Activated CD4-positive, alpha-beta T cell treated with anti-CD3 and anti-CD28 coated beads, Interleukin-2, amount 50 U/mL, for 16 hours (primary cell): ENCODE measurements at places on chromosomes 3 and 15.

- no peak for DNase-seq
Measured at GRCh38 chr15:78934655-78935023, 10.2 kb downstream of the CTSH start.

GRCh38 chr3:115687721-115688120 is 64.4 kb downstream of the GAP43 start:
- no peak for DNase-seq

- no peak for DNase-seq
Measured at GRCh38 chr3:18307529-18307928, 117.6 kb downstream of the SATB1 start.

GRCh38 chr15:94414916-94415315 is 183.6 kb downstream of the MCTP2 start:
- DNase-seq = no peak

- no peak for DNase-seq
Measured at GRCh38 chr3:150373234-150373875, 34.7 kb upstream of the TSC22D2 start.

DNA sequence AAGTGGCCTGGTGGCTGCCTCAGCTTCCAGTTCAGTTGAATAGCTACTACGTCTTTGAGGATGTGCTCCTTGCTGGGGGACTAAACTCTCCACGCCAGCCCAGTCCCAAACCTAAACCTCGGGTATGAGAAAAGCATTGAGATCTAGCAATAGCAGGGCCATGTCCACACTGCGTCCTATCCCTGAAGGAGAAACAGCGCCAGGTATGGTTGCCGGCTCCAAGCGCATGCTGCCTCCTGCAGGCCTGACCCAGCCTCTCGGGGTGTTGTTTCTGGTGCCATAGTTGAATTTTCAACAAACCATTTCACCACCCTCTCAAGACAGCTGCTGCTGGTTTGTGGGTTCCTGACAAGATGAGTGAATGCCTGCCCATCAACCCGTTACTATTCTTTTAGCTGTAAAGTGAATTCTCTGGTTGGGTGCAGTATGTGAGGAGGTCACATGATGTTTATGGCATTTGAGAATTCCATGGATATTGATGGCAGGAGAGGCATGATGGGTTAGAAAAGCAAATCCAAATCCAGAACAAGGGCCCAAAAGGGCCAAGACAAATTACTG is 13.0 kb upstream of the SLC28A1 start:
- no peak for DNase-seq

GRCh38 chr3:122975163-122975923 is 52.2 kb downstream of the SEMA5B start:
- DNase-seq = peak; percentile 81

DNA sequence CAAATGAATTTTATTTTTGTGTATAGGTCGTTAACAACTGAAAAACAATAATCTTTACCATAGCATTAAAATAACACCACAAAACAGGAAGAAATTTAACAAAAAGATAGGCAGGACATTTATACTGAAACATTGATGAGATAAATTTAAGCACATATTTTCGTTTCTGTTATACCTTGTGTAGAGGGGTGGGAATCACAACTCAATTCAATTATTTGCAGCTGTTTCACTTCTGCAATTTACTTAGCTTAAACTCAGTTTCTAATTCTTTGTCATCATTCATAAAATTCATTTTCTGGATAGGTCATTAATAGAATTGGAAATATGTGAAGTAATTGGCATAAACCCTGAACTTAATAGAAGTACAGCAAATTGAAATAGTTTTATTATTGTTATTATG is 42.3 kb downstream of the TP63 start:
- DNase-seq = no peak

GRCh38 chr15:41923401-41923997 is 29.6 kb upstream of the SPTBN5 start:
- DNase-seq = no peak

DNA sequence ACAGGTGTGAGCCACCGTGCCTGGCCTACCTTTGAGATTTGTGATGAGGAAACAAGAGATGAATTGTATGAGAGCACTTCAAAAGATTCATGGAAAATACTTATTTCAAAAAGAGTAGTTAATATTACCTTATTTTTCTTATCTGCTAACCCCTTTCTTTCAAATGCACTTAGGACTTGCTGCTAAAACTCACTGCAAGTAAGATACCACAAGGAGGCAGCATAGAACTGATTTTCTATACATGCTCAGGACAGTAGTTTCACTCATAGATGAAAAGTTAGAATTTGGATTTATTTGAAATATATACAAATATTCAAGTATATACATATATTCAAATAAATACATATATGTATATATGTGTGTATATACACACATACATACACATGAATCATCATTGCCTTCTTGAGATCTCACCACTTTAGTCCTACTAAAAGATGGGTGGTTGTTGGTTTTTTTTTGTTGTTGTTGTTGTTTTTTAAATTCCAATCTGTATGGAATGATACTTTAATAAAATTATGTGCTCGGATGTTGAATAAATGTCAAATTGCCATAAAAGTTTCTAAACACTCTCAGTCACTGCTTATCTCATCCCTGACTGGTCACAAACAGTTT is 2.4 kb downstream of the CCNDBP1 start:
- DNase-seq = peak; percentile 54

DNA sequence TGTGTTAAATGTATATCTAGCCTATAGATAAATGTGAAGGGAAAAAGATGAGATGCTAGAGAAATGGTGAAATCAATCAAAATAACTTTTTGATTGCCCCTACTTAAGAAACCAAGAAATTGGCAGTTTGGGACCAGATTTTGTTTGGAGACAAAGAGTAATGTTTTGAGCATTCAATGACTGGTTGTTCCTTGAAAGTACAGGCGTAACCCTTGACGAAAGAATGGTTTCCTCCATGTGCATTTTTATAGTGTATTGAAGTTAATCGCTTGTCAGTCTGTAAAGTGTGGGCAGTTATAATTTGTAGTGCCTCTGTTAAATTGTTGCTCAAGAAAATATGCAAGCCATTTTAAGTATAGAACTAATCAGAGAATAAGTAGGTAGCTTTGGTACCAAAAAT is 1.2 kb downstream of the KIF23 start:
- DNase-seq = no peak

- no peak for DNase-seq
Measured at GRCh38 chr3:52393131-52393807, 51.6 kb downstream of the SEMA3G start.

DNA sequence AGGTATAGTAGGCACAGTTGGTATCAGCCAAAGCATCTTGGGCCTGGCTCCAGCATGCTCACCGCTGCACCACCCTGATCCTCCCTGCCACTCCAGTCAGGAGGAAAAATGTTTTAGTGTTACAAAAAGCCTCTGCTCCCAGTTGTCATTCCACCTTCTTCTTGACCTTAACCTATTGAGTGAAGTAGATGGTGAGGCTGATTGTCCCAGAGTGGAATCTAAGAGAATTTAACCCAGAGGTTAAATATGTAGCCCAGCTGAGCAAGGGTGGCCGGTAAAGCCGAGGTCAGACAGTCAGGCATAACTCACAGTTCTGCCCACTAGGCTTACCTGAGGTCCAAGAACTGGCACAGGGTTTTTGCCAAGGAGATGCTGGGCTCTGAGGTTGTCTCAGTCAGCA is 30.7 kb upstream of the TNIK start:
- no peak for DNase-seq

DNA sequence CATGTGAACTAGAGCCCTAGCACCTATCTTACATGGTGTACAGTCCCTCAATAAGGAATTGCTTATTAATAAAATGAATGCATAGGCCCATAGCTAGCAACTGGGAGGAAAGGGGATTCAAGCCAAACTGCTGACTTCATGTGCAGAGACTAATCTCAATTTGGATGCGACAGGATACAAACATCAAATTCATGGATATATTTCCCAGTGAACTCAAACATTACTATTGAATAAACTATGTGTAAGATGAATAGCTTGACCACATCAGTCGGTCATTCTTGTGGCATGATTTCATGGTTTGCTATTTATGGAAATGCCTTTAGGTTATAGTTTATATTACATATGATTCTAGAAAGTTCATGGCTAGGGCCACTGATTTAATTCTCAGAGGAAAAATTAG is 268.6 kb upstream of the SLITRK3 start:
- DNase-seq = no peak

GRCh38 chr3:112651516-112651915 is 10.6 kb upstream of the CCDC80 start:
- no peak for DNase-seq

DNA sequence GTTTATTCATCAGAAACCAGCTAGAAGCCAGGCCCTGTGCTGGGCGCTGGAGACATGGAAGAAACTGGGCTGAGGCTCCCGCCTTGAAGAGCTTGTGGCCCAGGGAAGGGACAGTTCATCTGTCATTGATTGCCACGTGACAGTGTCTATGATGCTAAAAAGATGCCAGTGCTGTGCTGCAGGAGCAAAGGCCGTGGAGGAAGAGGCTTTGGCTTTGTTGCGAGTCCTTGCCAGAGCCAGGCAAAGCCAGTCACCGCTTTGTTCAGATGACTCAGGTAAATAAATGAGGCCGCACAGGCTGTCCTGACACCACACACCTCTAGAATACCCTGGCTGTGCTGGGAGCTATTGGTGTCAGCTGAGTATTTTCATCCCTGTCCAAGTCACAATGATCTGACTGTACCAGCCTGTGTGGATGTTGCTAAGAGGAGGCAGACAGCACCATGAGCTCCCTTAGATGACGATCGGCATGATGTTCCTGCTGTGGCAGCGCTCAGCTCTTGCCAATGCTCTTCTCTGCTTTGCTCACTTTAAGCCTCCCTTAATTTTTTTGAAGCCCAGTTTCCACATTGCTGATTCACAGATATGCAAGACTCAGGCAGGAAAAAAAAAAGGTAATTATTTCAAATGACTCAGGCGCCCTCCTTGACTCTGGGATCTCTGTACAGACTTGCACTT is 77.5 kb downstream of the CCNL1 start:
- no peak for DNase-seq

- no peak for DNase-seq
Measured at GRCh38 chr3:71398157-71398836, 185.2 kb downstream of the FOXP1 start.

GRCh38 chr3:22966349-22966748 is 236.8 kb upstream of the UBE2E2 start:
- no peak for DNase-seq

GRCh38 chr3:297585-297984 is 101.0 kb downstream of the CHL1 start:
- DNase-seq = no peak

DNA sequence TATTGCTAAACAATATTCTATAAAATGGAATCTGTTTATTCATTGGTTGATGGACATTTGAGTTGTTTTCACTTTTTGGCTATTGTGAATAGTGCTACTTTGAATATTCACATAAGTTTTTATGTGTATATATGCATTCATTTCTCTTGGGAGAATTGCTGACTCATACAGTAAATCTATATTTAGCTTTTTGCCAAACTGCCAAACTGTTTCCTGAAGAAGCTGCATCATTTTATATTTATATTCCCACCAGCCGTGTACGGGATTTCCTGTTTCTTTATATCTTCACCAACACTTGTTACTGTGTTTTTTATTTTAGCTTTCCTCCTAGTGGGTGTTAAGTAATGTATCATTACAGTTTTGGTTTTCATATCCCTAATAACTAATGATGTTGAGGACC is 12.5 kb upstream of the TCAIM start:
- DNase-seq = no peak
